ENCODE measurements at places on chromosomes 12 and 14.

DNA sequence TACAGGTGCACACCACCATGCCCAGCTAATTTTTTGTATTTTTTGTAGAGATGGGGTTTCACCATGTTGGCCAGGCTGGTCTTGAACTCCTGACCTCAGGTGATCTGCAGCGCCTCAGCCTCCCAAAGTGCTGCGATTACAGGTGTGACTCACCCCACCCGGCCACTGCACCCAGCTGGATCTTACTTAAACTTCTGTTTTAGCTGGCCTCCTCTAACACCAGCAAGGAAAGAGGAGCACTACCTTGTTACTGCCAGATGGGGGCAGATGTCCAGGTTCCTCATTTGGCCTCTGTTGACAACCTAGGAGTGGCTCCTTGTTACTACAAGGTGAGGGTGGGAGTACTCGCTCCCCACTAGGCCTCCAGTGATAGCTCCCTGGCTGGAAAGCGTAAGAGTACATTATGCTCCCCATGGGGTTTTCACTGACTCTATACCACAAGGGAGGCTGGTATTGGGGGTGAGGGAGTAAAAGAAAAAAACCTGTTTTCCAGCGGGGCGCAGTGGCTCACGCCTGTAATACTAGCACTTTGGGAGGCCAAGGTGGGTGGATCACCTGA is 13.2 kb upstream of the ARF6 start:
- peak; percentile 76 for DNase-seq

DNA sequence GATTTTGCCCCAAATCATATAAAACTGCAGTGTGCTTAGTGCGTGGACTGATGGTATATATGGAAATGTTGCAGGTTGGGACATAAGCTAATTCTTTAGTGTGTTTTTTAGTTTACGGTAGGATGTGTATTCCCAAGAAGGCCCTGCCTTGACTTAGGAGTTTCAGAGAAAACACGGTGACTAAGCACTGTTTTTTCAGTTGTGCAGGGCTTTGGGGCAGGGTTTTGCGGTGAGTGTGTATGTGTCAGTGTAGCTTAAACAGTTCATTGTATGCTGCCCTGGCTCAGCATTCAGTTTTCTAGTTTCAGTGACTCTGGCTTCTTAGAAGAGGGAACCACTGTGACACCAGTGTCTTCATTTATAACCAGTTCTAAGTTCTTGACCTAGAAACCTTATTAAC is 101.2 kb downstream of the AKAP6 start:
- no peak for DNase-seq

- DNase-seq: peak; percentile 61
These were observed 34.8 kb upstream of the TESC start for GRCh38 chr12:117134059-117134458.

DNA sequence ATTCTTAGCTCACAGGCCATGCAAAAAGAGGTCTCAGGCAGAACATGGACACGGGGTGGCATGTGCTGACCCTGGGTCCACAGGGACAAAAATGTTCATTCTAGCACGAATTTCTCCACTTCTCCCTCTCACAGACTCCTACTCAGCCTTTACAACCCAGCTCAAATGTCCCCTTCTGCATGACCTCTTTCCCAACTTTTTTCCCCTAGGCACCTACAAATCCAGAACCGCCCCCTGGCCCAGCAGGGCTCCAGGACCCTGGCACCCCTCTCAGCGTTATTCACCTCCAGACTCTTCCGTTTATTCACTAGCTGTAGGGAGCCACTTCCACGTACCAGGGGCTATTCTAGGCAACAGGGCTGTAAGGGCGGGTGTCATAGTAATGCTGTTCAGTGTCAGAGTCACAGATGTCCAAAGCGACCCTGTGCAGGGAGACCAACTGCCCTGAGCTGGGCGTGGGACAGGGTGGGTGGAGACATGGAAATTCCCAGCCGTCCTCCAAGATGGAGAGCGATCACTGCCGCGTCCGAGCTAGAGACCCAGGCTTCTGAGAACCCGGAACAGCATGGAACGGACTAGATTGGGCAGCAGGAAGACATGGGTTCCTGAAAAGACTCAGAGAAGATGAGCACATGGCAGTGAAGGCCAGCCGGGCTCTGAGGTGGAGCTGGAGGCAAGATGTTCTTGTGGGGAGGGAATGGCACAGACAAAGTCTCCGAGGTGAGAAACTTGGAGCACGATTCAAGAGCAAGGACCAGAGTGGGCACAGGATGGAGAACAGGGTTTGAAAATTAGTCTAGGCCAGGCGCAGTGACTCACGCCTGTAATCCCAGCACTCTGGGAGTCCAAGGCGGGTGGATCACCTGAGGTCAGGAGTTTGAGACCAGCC is 274.9 kb upstream of the RTL1 start:
- no peak for DNase-seq

DNA sequence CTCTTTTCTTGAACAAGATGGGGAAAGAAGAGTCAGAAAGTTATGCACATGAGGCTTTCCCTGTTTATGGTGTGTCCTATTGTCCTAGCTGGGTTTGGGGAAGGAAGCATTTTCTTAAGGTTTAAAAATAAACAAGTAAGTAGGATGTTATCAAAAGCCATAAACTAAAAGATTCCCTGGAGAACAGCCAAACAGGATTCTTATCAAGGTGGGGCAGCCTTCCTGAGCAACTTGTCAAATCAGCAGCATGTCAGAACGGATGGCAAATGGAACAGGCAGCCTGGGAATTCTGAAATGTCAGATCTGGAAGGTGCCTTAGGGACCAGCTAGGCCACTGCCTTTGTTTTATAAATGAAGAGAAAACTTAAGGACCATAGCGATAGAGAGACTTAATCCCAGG is 152.2 kb upstream of the RGS6 start:
- no peak for DNase-seq

GRCh38 chr14:82725213-82725612 is 1191.6 kb upstream of the SEL1L start:
- no peak for DNase-seq

- no peak for DNase-seq
These were observed 108.7 kb downstream of the GAS2L3 start for GRCh38 chr12:100682178-100682577.

GRCh38 chr12:88381466-88381865 is 198.8 kb downstream of the KITLG start:
- no peak for DNase-seq

- DNase-seq: no peak
These were observed 45.9 kb downstream of the PTPN11 start for GRCh38 chr12:112464605-112465004.

DNA sequence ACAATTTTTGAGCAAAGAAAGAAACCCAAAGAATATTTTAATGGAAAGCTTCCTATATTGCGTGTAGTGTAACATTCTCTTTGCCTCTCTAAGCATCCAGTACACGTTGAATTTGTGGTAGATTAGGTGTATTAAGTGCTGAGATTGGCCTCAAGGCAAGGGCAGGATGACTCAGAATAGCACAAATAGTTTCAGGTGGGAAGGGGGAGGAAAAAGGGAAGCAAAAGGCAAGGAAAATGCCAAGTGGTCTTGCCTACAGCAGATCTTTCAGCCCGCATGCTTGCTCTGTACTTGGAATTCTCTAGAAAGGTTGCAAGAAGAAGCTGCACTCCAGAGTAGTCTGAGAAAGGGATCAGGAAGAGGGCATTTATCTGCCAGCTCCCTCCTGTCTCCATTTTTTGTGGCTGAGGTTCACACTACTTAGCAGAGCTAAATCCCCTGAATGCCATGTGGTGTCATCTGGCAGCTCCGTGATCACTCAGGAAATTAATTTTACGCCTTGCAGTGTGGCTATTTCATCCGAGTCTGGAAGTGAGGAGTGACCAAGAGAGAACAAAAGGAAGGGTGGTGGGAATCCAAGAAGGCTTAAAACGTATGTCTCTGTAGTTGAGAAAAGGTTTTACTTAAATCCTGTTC is 28.5 kb downstream of the CDKN1B start:
- DNase-seq: no peak

GRCh38 chr12:44317651-44318126 is 481.8 kb downstream of the TMEM117 start:
- DNase-seq: no peak

DNA sequence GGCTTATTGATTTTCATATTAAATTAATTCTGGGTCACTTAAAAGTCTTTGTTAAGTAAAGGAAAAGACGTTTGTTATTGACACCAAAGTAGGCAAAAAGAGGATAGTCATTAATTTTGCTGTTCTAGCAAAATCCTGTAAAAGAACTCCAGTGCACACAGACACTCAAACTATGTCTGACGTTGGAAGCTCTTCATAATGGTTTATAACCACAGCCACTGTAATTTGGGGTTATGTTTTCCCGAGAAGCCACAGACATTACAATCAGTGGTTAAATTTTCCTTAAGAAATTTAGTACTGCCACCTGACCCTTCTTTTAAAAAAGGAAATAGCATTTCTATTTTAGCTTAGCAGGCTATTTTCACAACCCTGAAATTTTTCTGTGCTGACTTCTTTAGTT is 267.5 kb downstream of the CCDC91 start:
- no peak for DNase-seq

DNA sequence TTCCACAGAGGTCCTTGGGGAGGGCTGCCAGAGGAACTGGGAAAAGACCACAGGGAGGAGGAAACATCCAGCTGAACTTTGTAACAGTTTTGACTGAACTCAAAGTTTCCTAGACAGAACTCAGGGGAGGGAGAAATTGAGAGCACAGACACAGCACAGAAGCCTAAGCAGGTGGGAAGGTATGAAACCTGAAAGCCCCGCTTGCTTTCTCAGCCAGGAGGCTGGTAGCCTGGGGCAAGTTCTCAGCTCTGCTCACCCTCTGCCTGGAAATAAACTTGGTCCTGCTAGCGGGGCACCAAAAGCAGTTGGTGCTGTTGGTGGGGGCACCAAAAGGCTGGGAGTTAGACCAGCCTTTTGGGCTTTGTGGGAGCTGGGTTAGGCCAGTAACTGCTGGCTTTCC is 25.9 kb upstream of the OR4E1 start:
- DNase-seq: no peak

GRCh38 chr12:122031342-122032216 is 9.9 kb downstream of the BCL7A start:
- DNase-seq: peak; percentile 30

- DNase-seq: peak; percentile 17
These were observed 659 bp downstream of the TRAFD1 start for GRCh38 chr12:112126000-112126438.

GRCh38 chr12:32446316-32447119 is 47.2 kb downstream of the FGD4 start:
- DNase-seq: no peak

DNA sequence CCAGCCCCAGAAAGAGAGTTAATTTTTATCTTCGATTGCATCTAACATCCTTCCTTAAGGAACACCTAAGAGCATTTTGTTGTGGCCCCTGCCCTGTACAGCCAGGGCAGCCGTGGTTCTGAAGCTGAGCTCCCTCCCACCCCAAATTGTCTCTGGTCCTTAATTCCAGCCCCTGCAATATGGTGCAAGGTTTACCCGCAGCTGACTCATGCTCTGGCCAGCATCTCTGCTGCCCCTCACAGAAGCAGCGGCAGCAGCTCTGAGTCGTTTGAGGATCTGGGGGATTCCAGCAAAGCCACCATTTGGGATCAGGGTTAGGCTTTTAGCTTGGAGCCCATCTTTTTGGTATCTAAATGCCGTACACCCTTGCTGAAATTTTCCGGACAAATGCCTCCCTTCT is 3.3 kb downstream of the DLK1 start:
- no peak for DNase-seq

DNA sequence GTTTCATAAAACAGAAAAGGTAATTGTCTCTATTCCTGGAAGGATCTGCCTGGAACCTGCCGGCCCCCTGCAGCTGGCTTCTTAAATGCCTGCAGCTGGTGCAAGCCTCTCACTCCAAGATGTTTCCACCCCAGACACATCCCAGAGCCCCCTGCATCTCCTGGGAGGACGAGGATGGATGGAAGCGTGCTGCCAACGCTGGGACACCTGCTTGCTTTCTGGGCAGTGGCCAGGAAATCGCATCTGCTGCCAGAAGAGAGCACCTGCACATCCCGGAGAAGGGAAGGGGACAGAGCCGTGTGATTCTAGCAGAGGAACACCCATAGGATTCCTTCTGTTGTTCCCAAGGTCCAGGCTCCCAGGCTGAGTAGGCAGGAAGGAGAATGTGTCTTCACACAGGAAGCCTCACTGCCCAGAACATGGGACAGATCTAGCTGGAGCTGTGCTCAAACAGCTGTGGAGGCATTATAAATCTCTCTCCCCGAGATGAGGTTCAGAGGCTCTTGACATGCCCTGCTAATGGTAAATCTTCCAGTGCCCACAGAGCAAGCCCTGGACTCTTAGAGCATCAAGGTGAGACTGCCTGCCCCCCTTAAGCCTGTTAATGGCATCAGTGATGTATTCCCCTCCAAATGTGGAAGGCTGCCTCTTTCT is 138.8 kb upstream of the MAP1LC3B2 start:
- DNase-seq: no peak

- DNase-seq: no peak
These were observed 7.3 kb downstream of the ITGA7 start for GRCh38 chr12:55700255-55701018.

- DNase-seq: no peak
These were observed 51.2 kb downstream of the FIGNL2 start for GRCh38 chr12:51797301-51797700.

DNA sequence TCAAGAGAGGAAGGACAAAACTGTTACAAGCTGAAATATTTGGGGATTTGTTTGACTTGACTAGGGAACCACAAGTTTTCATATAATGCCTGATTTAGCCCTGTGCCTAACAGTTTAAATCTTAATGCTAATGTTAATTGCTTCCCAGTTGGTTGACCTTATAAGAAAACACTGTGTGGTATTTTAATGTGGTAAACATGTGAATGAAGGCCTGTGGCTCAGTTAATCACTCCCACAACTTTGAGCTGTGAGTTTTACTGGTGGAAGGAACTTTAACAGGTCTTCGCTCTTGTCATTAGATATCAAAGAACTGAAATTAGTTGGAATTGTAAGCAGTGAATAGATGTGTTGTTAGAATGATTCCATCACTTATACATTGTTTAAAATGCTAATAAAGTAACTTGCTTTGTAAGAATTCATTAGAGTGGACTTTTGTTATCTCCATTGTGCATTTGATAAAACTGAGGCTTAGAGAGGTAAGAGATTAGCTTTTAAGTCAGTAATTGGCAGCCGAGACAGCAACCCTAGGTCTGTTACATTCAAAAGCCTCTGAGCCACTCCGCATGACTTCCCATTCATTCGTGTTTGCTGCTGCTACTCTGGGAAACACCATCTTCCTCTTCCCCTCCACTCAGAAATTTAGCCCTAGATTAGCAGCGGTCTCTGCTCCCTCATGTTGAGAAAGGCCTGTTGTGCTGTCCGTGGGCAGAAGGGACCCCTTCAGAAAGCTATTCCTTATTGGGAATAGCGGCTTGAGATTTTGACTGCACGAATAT is 1.0 kb upstream of the TBK1 start:
- peak; percentile 56 for DNase-seq

- no peak for DNase-seq
These were observed 8.6 kb downstream of the TMEM179 start for GRCh38 chr14:104595911-104596450.

GRCh38 chr12:82593901-82594396 is 92.8 kb upstream of the TMTC2 start:
- no peak for DNase-seq

- no peak for DNase-seq
These were observed 272.1 kb upstream of the SEL1L start for GRCh38 chr14:81805785-81806184.

DNA sequence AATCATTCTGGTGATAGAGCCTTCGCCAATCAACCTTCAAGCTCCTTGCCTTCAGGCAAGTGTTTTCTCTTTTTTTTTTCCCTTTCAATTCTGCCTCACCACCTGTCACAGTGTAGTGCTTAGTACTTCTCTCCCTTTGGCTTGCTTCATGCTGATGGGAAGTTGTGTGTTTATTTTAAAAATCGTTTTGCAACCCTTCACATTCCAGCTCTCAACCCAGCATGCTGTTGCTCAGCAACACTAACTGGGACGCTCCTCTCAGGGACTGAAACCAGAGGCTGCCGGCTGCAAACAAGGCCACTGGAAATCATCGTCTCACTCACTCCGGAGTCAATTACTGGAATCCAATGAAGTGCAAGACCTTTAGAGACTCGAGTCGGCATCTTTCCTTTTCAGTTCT is 342.7 kb downstream of the PRKD1 start:
- no peak for DNase-seq

All from inflammatory macrophage (primary cell).